Muscle of leg (tissue), 16 donors: ENCODE measurements at places on chromosomes 13 and 19. TPM values are rescaled to one million over a fixed set of nuclear protein-coding genes. Genes with fewer than 3 reads are reported as not detected.
A peak's percentile ranks its signal among the peaks of the same experiment; 100 is the strongest.

GRCh38 chr13:59734393-59734792, 429.3 kb downstream of the DIAPH3 start:
- H3K27ac ChIP-seq: no peak overlapping the region
- H3K36me3 ChIP-seq: no peaks in the 10 kb centered on the region
- H3K4me1 ChIP-seq: no peaks in the 10 kb centered on the region
- DNase-seq: no peak

GRCh38 chr19:49357186-49357585, 5.0 kb downstream of the TEAD2 start:
- H3K27me3 ChIP-seq: no peaks in the 10 kb centered on the region
- peaks cover 69% of the 10 kb centered on the region for H3K36me3 ChIP-seq

- H3K36me3 ChIP-seq: no peaks in the 10 kb centered on the region
- no peak for DNase-seq
- H3K27ac ChIP-seq: no peak overlapping the region
- no peak overlapping the region for H3K4me3 ChIP-seq
- no peaks in the 10 kb centered on the region for H3K27me3 ChIP-seq
Measured at GRCh38 chr13:80894917-80895316, 554.0 kb upstream of the SPRY2 start.

GRCh38 chr13:90889906-90890834, 457.3 kb upstream of the MIR17HG start:
- H3K36me3 ChIP-seq: no peaks in the 10 kb centered on the region
- DNase-seq: peak; percentile 66
- H3K4me3 ChIP-seq: no peak overlapping the region
- H3K27ac ChIP-seq: no peak overlapping the region
- H3K27me3 ChIP-seq: no peaks in the 10 kb centered on the region
- H3K4me1 ChIP-seq: no peaks in the 10 kb centered on the region

Gene ZNF358
- 25.2 TPM for total RNA-seq

Gene SEMA6B
- 15.6 TPM for total RNA-seq
